ENCODE measurements at places on chromosomes 1 and 21. TPM values are rescaled to one million over a fixed set of nuclear protein-coding genes. Genes with fewer than 3 reads are reported as not detected.

- DNase-seq = no peak
Observed at GRCh38 chr1:19205845-19206244, 4.2 kb downstream of the UBR4 start.

- DNase-seq = no peak
Observed at GRCh38 chr1:189656628-189657530, 820.8 kb downstream of the BRINP3 start.

DNA sequence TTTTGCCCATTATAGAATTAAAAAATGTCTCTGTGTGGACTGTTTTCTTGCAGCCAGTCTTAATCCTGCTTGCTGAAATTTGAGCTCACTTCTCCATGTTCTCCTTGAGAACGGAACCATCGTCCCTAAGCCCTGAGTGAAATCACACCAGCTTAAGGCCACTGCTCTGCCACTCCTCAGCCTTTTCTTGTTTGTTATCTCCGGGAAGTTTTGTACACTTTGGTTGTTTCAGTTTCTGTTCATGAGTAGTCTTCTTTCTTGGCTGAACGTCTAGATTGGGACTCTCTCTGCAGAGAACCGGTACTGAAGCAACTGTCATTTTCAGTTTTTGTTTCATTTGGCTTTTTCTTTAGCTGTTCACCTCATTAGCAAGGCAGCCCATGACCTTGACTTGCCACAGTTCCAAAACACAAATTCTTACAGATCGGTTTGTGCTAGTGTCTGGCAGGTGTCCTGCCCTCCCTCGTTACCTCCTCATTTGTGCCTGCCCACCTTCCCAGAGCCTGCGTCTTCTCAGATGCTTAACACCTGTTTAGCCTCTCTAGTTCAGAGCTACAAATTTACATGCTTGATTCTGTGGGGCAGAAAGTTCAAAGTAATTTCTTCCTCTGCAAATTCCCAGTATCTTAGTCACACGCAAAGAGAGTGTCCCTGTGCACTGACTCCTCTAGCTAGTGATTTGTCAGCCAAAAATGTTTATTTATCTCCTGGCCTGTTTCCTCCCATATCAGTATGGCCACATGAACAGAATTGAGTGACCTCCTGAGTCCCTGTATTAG lies 12.4 kb downstream of the PSEN2 start:
- DNase-seq = peak; percentile 89

DNA sequence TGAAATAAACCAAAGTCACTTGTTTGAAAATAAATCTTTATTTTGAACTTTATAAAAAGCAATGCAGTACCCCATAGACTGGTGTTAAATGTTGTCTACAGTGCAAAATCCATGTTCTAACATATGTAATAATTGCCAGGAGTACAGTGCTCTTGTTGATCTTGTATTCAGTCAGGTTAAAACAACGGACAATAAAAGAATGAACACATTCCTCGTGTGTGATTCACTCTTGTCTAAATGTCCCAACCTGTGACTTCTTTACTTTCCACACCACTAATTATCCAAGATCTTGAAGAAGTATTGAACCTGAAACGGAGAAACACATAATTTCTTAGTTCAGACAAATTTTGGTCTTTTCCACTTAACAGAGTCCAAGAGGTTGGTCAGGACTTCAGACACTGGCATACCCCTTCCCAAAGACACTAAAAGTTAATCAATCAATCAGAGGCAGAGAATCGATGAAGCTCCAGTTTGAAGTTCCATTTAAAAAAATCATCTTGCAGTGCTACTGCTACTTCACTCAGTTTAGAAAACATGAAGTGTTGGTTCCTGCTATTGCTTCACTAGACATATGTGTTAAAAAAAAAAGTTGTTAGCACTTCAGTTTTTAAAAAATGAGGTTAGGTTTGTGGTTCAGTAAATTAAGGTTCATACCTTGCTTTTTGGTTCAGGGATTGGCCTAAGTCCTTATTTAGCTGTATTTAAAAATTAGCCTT lies 26.2 kb downstream of the ATP1B1 start:
- no peak for DNase-seq

DNA sequence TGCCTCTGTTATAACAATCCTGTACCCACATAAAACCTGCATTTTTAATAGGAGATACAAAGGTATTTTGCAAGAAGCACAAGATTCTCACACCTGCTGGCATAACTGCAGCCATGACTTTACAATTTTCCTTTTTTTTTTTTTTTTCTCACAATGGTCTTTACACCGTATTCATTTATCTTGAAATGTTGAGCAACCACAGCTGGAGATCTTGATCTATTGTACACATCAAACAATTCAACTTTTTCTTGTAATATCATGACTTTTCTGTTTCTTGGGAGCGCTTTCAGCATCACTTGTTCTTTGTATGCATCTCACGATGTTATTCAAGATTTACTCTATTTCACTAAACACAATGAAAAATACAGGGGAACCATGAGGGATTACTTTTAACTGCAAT lies 651.4 kb downstream of the KCNT2 start:
- no peak for DNase-seq

GRCh38 chr1:161962091-161962887 lies 61.4 kb downstream of the OLFML2B start:
- DNase-seq = peak; percentile 93

Gene MATN1
- total RNA-seq = under 0.01 TPM

DNA sequence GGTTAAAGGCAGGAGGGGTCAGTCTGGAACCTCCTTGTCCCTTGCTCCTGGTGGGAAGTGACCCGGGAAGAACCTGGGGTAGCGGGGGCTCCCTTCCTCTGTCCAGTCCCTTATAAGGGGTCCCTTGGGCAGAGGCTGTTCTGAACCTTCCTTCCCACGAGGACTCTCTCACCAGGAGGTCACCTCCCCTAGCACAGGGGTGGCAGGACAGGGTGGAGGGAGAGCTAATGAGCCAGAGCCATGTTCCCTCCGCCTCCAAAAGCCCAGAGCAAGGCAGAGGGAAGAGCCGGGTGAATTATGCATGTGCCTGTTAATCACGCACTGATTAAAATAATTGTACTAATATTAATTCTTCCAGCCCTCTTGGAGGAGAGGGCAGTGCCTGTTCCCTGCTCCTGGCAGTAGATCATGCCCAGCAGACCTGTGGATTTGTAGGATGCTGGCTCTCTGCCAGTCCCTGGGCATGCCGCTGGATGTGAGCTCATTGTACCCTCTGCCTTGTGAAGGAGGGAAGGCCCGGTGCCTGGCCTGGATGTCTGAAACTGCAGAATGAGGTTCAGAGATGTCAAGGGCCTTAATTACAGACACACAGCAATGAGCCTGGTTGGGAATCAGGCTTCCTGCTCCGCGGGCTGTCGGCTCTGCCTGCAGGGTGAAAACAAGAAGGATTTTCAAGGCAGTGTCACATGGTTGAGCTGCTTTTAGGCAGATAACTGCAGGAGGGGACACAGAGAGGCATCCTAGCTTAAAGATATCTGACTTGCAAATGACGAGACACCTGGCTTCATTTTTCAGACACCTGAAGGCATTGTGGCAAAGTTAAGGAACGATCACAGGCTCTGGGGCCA lies 68.2 kb downstream of the IGSF21 start:
- no peak for DNase-seq

DNA sequence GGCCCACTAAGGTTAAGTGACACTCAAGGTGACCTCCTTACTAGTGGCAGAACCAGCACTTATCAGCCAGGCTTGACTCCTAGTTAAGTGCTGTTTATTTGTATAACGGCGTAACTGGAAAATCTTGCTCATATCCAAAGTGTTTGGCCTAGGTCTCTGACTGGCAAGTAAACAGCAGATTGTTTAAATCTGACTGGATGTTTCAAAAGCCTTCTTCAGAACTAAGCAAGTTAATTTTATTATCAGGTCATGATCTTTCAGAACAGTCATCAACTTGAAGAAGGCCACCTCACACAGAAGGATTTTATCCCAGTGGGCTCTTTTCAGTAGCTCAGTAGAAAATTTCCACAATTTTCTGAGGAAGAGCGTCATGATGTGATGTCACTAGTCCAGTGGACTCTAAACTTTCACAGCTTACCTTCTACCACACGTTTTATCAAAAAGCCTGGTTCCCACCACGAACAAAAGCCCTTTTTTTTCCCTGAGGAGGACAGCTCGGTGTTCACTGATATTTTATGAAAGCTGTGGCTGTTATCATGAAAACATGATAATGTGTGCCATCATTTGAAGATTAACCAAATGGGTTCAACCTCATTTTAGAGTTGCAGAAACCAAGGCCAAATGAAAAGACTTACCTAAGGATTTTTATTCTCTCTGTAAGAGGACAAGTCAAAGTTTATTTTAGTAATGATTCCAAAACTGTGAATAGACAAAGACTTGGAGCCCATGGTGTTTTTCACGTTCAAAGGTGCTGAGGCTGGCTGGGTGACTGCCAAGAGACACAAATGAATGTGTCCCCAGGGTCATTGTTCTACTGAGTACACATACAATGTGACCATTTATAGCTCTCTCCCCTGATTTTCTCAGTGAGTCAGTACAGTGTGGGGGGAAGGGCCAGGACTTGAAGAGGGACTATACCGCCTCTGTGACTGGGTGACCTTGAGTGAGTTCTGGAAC lies 9.1 kb downstream of the SGIP1 start:
- DNase-seq = peak; percentile 19

Gene PRRX1
- 307 TPM for total RNA-seq

GRCh38 chr21:25459365-25459764 lies 147.9 kb downstream of the MRPL39 start:
- no peak for DNase-seq

GRCh38 chr1:93448983-93449804 lies 1.3 kb downstream of the FNBP1L start:
- peak; percentile 90 for DNase-seq

Gene GJA5
- total RNA-seq = not detected

DNA sequence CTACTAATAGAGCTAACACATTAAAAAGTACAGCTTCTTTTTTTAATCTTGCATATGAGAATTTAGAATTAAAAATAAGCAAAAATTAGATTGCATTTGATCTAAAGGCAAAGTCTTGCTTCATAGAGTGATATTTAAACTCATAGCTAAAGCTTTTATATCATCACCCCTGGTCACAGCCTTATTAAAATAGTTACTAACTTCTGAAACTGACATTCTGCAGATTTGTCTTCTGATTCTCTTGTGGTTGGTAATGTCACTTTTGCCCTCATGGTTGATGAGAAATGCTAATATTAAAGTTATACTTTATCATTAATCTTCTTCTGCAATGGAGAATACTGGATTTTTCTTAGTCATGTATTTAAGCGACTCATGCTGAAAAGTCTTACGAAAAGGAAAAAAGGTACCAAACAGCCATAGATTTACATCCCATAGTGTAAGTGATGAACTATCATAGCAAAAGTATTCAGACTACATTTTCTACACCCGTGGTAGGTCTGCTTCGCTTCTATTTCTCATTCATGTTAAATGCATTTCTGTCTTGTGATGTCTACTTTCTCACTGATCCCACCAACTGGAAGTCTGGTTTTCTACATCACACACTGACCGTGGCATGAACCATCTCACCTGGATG lies 330.5 kb upstream of the B3GALT2 start:
- DNase-seq = no peak

DNA sequence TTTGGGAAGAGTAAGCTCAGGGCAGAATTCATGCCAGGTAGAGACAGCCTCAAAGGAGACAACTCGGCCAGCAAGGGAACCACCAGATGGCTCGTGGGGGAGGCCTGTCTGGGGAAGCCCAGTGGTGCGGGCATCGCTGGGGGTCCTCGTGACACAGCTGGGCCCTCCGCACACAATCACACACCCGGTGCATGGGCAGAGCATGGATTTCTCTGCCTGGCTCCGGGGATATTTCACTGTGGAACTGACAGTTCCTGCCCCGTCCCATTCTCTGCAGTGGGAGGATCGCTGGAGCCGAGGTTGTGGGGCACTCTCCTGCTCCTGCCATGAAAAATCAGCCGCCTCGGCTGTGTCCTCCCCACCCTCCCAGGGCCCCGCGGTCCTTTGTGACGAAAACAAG lies 108.0 kb downstream of the CRYAA start:
- peak; percentile 8 for DNase-seq

DNA sequence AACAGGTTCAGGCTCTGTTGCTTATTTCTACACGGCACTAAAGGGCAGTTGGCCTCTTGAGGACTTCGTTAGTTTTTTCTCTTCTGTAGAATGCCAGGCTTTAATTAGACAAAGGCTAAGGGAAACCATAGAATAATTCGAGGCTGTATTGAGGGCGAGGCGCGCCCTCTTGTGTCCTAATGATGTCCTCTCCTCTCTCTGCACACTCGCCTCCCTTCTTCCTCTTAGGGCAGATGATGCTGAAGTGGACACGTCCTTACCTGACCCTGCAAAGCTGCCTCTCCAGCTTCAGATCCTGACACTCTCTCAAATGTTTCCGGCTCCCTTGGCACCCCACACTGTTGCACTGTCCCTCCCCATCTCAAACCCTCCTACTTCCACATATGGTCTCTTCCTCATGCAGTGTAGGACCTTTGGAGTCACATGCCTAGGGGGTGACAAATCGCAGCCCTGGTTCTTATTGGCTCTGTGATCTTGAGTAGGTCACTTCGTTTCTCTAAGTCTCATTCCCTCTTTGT lies 1.9 kb upstream of the ZSCAN20 start:
- peak; percentile 94 for DNase-seq

- no peak for DNase-seq
Observed at GRCh38 chr1:226349801-226350518, 41.0 kb upstream of the LIN9 start.

DNA sequence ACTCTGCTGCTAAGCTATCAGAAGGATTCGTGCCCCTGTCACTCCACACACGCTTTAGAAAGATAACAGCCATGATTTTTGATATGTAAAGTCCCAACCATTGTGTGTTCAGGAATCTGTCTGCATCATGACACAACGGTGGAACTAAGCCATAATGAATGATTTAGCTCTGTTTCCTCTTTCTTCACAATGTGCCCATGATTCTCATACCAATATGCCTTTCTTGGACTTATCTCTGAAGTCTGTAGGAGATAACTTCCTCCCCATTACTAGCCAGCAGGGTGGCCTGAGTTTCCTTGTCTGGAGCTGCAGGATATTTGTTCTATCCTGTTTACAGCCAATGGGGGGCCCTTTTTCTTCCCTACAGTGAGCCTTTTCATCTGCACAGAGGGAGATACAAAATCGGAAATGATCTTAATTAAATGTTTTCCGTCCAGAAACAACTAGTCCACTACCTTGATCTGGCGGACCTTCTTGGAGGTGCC lies 511.7 kb downstream of the USP25 start:
- no peak for DNase-seq

All from osteoblast (primary cell).